ENCODE measurements at places on chromosomes 7 and 10.

- no peak for DNase-seq
Observed at GRCh38 chr7:24444666-24445440, 128.4 kb upstream of the PALS2 start.

GRCh38 chr7:21412410-21412851 is 15.5 kb upstream of the SP4 start:
- no peak for DNase-seq

DNA sequence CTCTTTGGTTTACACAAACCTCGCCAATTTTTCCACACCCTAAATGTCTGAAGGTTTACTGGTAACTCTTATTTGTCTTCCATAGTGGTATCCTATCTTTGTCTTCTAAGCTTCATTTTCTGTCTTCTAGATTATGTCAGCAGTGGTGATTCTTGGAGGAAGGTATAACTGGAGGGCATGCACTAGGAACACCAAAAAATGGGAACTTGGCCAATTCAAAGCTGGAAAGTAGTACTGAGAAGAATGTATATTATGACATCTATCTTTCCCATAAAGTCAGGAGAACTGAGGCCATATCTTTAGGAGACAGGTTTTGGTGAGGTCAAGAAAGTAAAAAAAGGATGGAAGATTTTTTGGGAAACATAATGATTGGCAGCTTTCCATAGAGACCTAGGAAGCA is 113.3 kb downstream of the CPEB3 start:
- peak; percentile 8 for DNase-seq

DNA sequence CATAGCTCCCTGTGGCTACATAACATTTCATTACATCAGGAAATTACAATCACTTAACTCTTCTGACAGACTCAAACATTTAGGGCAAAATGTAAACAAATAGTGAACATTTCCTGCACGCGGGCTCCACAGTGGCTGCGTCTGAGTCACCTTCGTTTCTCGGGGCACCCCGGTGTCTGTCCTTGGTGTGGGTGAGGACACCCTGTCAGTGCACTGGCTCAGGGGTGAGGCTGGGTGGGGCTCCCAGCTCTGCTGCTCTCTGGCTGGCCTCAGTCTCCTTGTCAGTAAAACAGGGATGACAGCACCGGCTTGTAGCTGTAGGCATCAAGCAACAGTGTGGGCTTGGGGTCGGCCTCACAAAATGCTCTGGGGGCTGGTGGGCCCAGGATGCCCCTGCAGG is 237.1 kb upstream of the SHH start:
- DNase-seq, result no peak

- DNase-seq, result no peak
Observed at GRCh38 chr7:4072161-4072925, 609.8 kb upstream of the FOXK1 start.

DNA sequence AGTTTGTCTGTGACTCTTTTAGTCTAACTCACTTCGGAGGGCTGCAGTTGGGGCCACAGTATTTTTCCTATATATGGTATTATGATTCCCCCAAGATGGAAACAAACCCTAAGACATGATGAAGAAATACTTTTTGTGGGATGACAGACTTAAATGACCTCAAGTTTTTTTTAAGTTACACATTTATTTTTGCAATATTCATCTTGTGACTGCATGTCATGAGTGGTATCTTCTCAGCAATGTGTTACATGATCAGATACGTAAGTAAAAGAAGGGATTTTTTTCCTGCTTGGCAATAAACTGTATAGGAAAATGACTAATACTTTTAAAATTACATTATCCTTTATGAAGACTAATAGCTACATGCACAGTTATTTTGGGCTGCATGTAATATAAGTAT is 57.8 kb downstream of the OR13A1 start:
- DNase-seq, result no peak

DNA sequence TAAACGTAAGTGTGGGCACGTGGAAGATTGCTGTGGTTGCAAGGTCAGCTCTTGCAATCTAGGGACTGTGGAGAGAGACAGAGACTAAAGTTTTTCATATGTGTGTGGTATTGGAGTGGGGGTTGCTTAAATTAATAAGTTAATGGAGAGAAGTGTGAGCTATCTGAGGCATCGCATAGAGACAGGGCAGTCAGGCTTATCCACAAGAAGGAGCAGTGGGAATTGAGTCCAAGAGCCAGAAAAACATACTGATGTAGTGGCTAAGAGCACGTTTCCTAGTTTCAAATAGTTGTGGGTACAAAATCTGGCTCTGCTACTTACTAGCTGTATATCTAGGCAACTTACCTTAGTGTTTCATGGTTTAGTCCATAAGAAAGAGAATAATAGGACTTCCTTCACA is 65.8 kb downstream of the SORCS3 start:
- no peak for DNase-seq

DNA sequence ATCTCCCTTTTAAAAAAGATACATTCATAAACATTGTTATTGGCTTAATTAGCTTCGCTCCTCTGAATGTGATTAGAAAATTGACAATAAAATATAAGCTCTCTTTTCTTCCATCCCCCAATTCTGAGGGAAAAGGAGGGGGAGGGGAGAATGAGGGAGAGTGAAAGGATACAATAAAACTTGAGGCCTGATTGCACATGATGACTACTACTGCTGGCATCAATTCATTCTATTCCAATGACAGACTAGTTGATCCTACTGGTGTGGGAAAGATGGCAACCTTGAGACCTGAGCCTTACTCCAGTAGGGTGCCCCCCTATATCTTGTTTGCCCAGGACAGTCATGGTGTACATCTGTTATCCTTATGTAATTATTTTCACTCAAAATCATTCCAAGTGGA is 4.5 kb upstream of the IQUB start:
- DNase-seq, result no peak

GRCh38 chr10:88120599-88121333 is 257.3 kb downstream of the PTEN start:
- DNase-seq, result no peak

- DNase-seq, result peak; percentile 64
Observed at GRCh38 chr7:65379318-65379717, 5.7 kb downstream of the ZNF92 start.

- peak; percentile 86 for DNase-seq
Observed at GRCh38 chr7:75727881-75728593, 10.7 kb downstream of the HIP1 start.

GRCh38 chr7:73919694-73920375 is 58.9 kb downstream of the TMEM270 start:
- DNase-seq, result no peak

DNA sequence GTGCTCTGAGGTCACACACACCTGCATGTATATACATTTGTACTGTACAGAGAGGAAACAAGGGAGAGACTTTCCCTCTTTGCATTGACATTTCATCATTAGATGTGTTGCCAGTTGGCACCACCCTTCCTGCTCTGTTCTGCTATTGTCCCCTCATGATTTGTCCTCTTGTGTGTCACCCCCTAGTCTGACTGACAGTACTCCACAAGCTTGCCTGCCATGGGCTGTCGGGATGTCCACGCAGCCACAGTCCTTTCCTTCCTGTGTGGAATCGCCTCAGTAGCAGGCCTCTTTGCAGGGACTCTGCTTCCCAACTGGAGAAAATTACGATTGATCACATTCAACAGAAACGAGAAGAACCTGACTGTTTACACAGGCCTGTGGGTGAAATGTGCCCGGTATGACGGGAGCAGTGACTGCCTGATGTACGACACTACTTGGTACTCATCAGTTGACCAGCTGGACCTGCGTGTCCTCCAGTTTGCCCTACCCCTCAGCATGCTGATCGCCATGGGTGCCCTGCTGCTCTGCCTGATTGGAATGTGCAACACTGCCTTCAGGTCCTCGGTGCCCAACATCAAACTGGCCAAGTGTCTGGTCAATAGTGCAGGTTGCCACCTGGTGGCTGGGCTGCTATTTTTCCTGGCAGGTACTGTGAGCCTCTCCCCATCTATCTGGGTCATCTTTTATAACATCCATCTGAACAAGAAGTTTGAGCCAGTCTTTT is 9.4 kb downstream of the CLDN12 start:
- no peak for DNase-seq

GRCh38 chr7:79453558-79454360 is at the start of gene MAGI2:
TSS of gene MAGI2 (minus strand) at chr7:79453667. CDS start at chr7:79453320, 347 bp downstream.
- DNase-seq, result peak; percentile 93

DNA sequence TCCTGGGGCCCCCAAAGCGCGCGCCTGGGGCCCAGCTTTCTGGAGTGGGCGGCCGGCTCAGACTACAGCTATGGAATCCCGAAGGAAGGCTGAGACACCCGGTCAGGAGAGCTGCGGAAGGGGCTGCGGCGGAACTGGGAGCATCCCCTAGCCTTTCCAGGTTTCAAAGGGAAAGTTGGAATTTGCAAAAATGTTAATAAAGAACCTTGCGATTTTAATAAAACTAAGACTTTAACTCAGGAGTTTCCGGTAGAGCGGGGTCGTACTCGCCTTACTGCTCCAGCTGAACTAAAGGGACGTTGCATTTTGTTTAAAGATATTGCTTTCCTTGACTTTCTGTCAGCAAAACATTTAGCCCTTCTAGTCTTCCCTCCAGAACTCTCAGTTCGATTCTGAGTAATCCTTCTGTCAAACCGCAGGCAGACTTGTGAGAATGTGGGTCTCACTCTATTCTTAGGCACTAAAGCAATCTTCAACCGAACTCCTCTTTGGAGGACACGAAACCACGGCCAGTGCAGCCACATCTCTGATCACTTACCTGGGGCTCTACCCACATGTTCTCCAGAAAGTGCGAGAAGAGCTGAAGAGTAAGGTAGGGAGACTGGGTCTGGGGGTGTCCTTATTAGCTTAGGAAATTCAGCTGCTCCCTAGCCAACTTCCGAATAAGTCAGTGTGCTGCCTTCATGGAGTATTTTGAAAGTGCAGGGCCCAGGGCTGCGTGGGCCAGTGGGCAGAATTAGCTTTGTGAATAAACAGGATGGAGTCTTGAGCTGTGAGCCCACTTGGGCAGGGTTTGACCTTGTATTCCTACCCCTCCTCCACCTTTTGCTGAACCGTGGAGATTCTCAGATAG is 1.9 kb downstream of the CYP26A1 start:
- no peak for DNase-seq
